ENCODE measurements at places on chromosomes 4 and X. TPM values are rescaled to one million over a fixed set of nuclear protein-coding genes. Genes with fewer than 3 reads are reported as not detected.

DNA sequence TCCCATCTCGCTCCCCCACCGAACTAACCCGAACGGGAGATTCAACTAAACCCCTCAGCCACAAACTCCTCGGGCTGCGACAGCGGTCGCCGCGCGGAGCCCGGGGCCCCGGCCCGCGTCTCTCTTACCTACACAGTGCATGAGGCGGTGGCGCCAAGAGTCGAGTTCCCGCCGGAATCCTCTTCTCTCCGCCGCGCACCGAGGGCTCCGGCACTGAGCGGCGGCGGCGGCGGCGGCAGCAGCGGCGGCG, 160 bp downstream of the LCORL start:
- no peak for DNase-seq

GRCh38 chrX:149638860-149639259, 7.3 kb upstream of the TMEM185A start:
- DNase-seq, result no peak

DNA sequence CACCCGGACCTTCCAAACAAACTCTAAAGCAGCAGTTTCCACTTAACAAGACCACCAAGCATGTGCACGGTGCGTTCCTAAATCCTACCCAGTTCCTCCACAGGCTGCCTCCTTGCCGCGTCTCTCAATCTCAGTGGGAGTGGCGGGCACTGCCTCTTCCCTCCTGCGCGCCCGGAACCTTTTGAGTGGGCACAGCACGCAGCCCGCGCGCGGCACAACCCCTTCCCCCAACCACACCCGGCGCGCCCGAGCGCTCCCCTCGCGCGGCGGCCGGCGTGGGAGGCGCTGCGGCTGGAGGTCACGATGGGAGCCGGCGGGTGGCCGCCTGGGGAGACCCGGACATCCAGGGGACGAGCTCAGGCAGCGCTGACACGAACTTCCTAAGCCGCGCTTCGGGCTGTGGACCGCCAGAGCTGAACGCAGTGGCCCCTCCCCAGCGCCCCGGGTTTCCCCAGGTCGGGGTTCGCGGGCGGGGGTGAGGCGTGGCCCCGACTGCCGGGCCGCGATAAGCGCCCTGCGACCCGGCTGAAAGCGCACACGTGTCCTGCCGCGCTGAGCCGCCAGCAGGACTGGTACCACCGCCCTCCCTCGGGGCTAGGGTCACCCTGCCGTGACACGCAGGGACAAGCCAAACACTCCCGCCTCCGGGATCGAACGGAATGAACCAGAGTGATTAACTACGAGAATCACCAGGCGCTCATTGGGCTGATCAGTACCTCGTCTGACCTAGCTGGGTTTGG, at the start of gene ABCG2:
TSS of gene ABCG2 (minus strand) at position 151 of the 740 bp plus-strand sequence. CDS start 18,644 bp downstream, outside the sequence.
- DNase-seq, result peak; percentile 79

- no peak for DNase-seq
Observed at GRCh38 chr4:145552181-145552822, 66.9 kb upstream of the MMAA start.

DNA sequence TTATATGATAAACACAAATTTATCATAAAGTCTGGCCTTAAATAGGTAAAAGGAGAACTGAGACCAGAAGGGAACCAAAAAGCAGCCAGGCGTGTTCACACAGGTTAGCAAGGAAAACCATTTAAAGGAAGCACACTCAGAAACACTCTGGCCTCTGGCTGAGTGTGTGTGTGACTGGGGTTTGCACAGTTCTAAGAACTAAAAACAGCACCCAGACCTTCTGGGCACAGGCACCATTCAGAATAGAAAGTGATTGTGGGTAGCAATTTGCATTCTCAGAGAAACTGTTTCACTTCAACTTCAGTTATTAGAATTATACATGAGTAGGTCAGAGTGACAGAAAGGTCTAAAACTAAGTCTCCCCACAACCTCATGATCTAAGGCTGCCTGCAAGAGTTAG, 10.0 kb downstream of the GPR82 start:
- no peak for DNase-seq

DNA sequence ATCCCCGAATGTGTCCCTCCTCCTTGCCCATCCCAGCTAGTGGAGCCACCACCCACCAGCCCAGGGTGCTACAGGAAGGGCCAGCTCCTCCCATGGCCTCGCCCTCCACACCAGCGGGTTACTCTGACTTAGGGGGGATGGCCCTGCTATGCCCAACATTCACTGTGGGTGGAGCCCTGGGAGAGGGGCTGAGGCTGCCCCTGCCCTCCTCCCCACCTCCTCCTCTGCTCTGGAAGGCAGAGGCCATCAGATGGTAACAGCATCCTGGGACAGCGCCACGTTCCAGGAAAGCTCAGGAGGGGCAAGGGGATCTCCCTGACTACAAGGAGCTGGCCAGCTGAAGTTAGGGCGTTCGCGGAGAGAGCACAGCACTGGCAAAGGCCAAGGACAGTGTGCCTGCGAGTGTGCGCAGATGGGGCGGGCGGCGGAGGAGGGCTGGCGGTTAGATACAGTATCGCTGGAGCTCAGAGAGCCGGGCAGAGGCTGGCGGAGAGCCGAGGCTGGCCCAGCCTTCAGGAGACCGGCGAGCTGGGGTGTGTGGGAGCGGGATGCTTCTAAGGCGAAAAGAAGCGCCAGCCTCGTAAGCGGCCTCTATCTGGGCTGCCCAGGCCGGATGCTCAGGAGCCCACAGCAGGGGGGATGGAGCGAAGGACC, 1.5 kb downstream of the JAKMIP1 start:
- DNase-seq, result no peak

The DMRTC1 gene
- total RNA-seq, result 0.41 TPM

GRCh38 chrX:29066516-29066915, 479.3 kb downstream of the IL1RAPL1 start:
- DNase-seq, result no peak

DNA sequence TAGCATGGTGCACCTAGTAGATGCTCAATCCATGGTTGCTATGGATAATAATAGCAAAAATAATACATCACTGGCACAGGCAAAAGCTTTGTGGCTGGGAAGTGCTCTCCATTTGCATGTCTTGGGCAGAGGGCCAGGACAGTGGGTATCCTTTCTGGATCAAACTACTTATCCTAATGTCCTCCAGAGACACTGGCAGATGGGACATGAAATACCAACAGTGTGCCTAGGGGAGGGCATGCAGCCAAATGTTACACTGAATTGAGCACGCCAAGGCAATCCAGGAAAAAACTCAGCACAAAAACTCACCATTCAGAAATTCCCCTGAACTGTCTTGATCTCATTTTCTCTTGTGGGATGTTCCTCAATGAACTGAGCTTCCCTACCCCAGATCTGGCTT, 98.6 kb upstream of the SCML1 start:
- DNase-seq, result no peak

DNA sequence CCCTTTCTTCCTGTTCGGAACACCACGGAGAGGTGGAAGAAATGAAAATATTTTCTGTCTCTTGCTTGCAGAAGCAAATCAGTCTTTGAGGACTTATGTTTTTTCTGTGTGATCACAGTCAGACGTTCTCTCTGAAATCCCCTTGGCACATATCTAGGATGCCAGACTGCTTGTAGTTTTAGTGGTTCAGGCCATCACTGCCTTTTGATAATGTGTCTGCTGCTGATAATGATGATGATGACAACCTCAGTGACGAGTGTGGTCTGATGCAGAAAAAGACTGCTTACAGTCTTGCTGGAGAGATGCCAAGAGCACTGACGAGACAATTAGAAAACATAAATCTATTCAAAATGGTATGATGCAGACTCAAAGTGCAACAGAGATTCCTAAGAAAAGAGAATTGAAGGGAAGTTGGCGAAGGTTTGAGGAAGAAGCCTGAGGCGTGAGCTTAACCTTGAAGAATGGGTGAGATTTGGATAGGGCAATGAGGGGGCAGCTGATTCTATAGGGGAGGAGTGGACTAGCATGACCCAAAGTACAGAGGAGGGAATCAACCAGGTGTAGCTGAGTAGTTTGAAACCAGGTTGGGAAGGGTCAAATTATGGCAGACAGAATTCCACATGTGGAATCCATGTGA, 7.9 kb downstream of the RAB33A start:
- DNase-seq, result no peak

The ATP1B4 gene
- not detected for total RNA-seq

The POU4F2 gene
- not detected for total RNA-seq

The SSX4B gene
- total RNA-seq, result not detected

GRCh38 chr4:142211444-142211843, 575.1 kb downstream of the IL15 start:
- DNase-seq, result no peak

The HTN1 gene
- total RNA-seq, result not detected
